NCI-H226 (cell line): ENCODE measurements at places on chromosomes 5 and 9.

GRCh38 chr5:72988769-72989168, 32.9 kb downstream of the FCHO2 start:
- peak; percentile 90 for DNase-seq

GRCh38 chr5:133048993-133049725, 2.7 kb upstream of the HSPA4 start:
- DNase-seq, result no peak

GRCh38 chr9:72680593-72681282, 159.3 kb downstream of the TMC1 start:
- DNase-seq, result no peak

- DNase-seq, result no peak
These were observed 19.5 kb upstream of the GOLPH3 start for GRCh38 chr5:32193591-32193990.

GRCh38 chr5:67187006-67187715, 9.4 kb downstream of the CD180 start:
- DNase-seq, result no peak

GRCh38 chr5:170896779-170897178, 35.0 kb downstream of the RANBP17 start:
- peak; percentile 44 for DNase-seq

DNA sequence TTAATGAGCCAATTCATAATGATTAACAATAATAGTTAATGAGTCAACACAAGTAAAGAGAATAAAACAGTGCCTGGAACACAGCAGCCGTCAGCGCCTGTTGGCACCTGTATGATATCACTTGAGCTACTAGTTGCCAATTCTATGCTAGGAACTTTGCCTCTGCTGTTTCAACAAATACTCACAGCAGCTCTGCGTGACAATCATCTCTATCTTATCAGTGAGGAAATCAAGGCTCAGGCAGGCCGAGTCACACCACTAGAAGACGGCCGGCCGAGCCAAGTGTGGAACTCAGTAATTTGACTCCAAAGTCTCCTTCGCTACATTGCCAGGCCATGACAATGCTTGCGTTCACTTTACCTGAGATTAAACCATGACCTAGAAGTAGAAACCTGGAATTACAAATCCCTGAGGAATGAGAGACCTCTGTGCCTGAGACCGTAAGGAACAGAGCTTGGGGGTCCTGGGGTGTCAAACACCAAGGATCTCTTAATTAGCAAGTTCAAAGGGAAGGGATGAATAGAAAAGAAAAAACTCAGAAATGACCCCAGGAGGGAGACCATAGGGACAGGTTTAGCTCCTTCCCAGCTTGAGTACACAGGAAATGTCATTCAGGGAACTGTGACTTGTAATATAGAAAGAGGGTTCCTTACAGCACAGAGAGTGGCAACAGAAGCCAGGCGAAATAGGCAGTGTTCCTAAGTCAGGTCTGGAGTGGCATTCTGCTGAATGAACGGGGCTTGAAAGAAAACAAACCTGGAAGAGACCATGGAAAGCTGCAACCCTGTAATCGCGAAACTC, 109.1 kb downstream of the SUSD1 start:
- DNase-seq, result peak; percentile 76

GRCh38 chr5:65774346-65774745, 52.3 kb downstream of the NLN start:
- DNase-seq, result peak; percentile 80

DNA sequence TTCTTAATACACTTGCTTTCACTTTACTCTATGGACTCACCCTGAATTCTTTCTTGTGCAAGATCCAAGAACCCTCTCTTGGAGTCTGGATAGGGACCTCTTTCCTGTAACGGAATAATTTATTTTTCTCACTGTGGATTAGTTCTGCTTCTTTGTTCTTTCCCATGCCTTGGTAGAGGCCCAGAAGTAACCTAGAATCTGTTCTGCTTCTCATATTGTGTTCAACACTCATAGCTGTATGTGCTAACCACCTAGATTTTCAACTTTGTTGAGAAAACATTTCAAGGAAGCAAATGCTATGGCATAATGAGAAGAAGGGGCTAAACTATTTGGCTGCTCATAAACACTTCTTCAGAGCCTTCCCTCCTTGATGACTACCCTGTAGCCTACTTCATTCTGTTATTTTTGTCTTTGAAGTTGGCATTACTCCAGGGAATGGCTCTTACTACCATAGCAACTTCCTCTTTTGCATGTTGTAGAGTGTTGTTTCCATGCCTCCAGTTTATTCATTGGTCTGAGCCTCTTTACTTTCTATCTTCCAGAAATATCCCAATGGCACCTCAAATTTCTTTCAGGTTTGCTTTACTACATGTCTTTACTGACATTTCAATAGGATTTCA, 74.3 kb downstream of the KIAA0825 start:
- DNase-seq, result no peak

DNA sequence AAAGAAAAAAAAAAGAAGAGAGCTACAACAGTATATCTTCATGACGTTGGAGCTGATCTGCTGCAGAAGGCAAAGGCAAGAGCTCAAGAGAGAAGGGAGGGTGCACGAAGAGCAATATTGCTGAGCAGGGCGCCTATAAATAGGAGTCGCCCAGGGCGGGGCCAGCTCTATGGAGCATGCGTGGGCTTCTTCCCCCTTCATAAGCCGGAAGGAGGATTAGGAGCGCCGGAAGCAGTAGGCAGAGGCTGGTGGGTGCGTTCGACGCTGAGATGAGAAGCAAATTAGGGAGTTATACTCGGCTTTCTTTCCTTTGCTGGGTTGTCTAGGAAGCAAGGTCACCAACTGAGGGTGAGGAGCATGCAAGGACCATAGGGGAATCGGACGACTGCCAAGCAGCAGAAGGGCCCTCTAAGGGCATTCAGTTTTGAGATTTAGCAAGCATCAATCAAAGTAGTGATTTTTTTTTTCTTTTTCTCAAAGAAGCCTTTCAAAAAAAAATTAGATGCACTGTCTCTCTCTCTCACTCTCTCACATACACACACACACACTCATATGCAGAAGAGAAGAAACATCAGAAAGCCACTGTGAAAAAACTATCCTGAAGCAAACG, 496.7 kb downstream of the ENC1 start:
- DNase-seq, result no peak

- no peak for DNase-seq
These were observed 490.2 kb downstream of the TLE4 start for GRCh38 chr9:80061940-80062339.

- DNase-seq, result peak; percentile 19
These were observed 13.6 kb upstream of the VDAC1 start for GRCh38 chr5:134018154-134018985.

GRCh38 chr9:22279636-22280035, 167.0 kb upstream of the DMRTA1 start:
- no peak for DNase-seq

- DNase-seq, result no peak
These were observed 187.7 kb upstream of the MPDZ start for GRCh38 chr9:13467157-13467556.

DNA sequence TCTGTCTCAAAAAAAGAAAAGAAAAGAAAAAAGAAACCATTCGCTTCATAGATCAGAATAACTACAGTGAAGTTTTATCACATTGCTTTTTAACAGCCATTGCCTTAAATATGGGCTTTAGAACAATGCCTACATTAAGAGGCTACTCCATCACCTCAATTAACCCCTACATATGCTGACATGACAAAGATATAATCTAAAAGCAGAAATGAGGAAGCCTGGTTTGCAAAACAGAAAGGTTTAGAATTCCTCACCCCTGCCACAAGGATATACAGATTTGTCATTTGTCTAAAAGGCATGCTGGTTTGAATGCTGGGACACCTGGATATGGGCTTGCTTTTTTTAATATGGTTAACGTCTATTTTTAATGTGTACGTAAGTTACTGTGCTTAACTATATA, 1353.0 kb upstream of the C9orf72 start:
- no peak for DNase-seq

DNA sequence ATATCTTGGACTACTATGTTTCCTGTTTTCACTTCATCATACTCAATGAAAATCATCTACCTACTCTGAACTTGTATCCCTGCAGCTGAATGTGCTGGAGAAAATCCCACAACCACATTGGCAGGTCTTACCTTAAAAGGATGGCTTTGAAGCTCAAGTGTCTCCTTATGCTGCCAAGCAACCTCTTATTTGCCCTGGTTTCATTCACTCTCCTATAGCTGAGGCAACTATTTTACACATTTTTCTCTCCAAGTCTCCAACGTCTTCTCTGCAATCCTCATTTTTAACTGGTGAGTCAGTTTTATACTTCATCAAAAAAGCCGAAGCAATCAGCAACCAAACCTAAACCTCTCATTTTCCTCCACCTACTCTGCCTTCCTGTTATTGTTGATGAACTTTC, 49.7 kb downstream of the POU4F3 start:
- DNase-seq, result peak; percentile 47

- no peak for DNase-seq
These were observed 189.3 kb upstream of the PIK3R1 start for GRCh38 chr5:68026092-68026885.
